ENCODE measurements at places on chromosomes 11 and 22. TPM values are rescaled to one million over a fixed set of nuclear protein-coding genes. Genes with fewer than 3 reads are reported as not detected.

Gene TUB
- total RNA-seq, result 11.2 TPM

Gene OR51B4
- 0.48 TPM for total RNA-seq

Gene OR10D3
- total RNA-seq, result not detected

Gene TEX12
- 1.2 TPM for total RNA-seq

Gene LSP1
- total RNA-seq, result 21.4 TPM

Gene TREH
- not detected for total RNA-seq

Gene ZNF143
- 41.3 TPM for total RNA-seq

Gene GTSE1
- not detected for total RNA-seq

Gene GLB1L2
- 11.5 TPM for total RNA-seq

Gene RANGAP1
- 54.1 TPM for total RNA-seq

Gene C1QTNF4
- 0.96 TPM for total RNA-seq

Gene TSSK2
- not detected for total RNA-seq

Gene DDTL
- 1.0 TPM for total RNA-seq

Gene ARHGEF12
- 145 TPM for total RNA-seq

Gene BCO2
- 3.4 TPM for total RNA-seq

Gene MMP11
- 6.2 TPM for total RNA-seq

Gene SERPING1
- total RNA-seq, result 421 TPM

Gene ELFN2
- total RNA-seq, result not detected

Gene INS
- not detected for total RNA-seq

Gene TBX10
- total RNA-seq, result not detected

Gene KCNJ1
- total RNA-seq, result 0.16 TPM

Gene KRTAP5-2
- total RNA-seq, result not detected

Gene MS4A4E
- total RNA-seq, result 14.9 TPM

Gene RFPL1
- total RNA-seq, result not detected

Gene C11orf91
- not detected for total RNA-seq

Gene TMPRSS4
- total RNA-seq, result 0.98 TPM

Gene TESMIN
- total RNA-seq, result 9.8 TPM

Gene PDE2A
- total RNA-seq, result 23.7 TPM

Gene HBB
- 334 TPM for total RNA-seq

Gene ASRGL1
- 6.7 TPM for total RNA-seq

Gene TRIM44
- 33.1 TPM for total RNA-seq

Gene SHANK3
- 28.8 TPM for total RNA-seq

Gene MPZL3
- total RNA-seq, result 0.64 TPM

Gene OR8G5
- total RNA-seq, result not detected

Gene GRIA4
- total RNA-seq, result not detected

Gene ZC3H12C
- 10.2 TPM for total RNA-seq

Gene SH3BP1
- total RNA-seq, result 3.8 TPM

Gene TYMP
- 44.6 TPM for total RNA-seq

Gene MTFP1
- total RNA-seq, result 14.4 TPM

Gene SERHL2
- 1.3 TPM for total RNA-seq

Gene CALCB
- not detected for total RNA-seq

Gene GRM5
- 0.33 TPM for total RNA-seq

Gene SLC25A18
- total RNA-seq, result 14.7 TPM

Gene CST6
- total RNA-seq, result 0.59 TPM

Gene CCDC116
- total RNA-seq, result 0.33 TPM

Gene GRAP2
- 3.5 TPM for total RNA-seq

Gene APOBEC3B
- total RNA-seq, result not detected

Gene DCUN1D5
- total RNA-seq, result 36.2 TPM

Gene SNX32
- total RNA-seq, result 2.3 TPM

Gene OR5I1
- total RNA-seq, result not detected

Gene OR8H1
- not detected for total RNA-seq

Gene TRIM51
- total RNA-seq, result not detected

Gene PAMR1
- 36.4 TPM for total RNA-seq

Gene NCR3LG1
- 2.9 TPM for total RNA-seq

Data from breast epithelium (tissue), 4 donors.